Activated CD4-positive, alpha-beta T cell treated with anti-CD3 and anti-CD28 coated beads, Interleukin-2, amount 10 ng/mL, durations not matched to agents 24 days and 14 days (primary cell): ENCODE measurements at places on chromosomes 4 and X. TPM values are rescaled to one million over a fixed set of nuclear protein-coding genes. Genes with fewer than 3 reads are reported as not detected.

PCDH10 gene
- 0.07 TPM in 1 of 2 replicates, not detected in the other for total RNA-seq

SLAIN2 gene
- total RNA-seq = 77.6 and 80.2 TPM in 2 replicates

DDX53 gene
- total RNA-seq = not detected in 2 replicates

CYBB gene
- total RNA-seq = not detected in 2 replicates

SPARCL1 gene
- not detected in 2 replicates for total RNA-seq

FSTL5 gene
- total RNA-seq = not detected in 2 replicates

BRS3 gene
- not detected in 2 replicates for total RNA-seq

PDE5A gene
- total RNA-seq = 0.09 TPM in 1 of 2 replicates, not detected in the other
